ENCODE measurements at places on chromosomes 16 and 17.

DNA sequence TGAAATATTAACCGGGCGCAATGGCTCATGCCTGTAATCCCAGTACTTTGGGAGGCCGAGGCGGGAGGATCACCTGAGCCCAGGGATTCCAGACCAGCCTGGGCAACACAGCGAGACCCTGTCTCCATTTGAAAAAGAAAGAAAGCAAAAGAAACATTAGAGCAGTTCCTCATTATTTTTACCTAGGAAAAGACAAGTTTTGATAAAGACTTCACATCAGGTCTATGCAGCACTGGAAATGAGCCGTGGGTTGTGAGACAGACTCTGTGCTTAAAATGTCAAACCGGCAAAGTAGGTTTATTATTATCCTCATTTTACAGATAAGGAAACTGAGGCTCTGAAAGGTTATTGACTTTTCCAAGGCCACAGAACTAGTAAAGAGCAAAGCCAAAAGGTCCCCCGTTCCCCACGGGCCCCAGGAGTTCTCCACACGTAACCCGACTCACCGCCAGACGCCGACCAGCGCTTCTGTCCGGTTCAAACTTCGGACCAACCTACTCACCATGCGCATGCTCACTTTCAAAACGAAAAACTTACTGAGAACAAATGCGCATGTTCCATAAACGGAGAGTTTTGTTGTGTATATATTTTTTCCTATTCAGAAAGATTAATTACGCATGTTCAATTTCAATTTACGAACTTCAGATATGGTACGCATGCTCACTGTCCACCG lies 356 bp downstream of the TUBD1 start:
- peak; percentile 20 for DNase-seq

GRCh38 chr17:32709562-32709961 lies 167.4 kb downstream of the MYO1D start:
- DNase-seq: no peak

- no peak for DNase-seq
Observed at GRCh38 chr16:69613378-69614154, 47.8 kb downstream of the NFAT5 start.

DNA sequence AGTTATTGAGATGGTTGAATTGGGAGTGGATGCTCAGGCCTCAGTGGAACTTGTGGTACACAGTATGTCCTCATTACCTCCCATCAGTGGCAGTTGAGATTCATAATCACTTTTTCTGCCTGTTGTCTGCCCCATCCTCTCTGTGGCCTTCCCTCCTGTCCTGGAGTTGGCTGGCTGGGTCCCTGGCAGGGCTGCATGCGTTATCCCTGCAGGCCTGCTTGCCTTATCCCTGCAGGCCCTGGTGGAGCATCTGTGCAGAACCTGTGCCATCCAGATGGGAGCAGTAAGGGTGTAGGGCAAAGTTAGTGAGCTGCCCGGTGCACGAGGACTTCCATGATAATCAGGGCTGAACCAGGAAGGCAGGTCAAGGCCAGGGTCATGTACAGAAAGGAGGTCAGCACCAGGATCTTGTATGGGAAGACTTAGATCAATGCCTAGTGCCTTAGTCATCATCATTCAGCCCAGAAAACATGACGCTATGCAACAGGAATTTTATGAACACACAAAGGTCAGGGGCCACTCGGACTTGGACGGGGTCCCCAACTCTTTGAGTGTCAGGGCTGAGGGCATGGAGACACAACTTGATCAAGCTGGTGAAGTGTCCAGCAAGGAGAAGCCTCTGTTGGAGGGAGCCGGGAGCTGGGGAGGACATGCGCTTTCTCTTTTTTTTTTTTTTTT lies 47.2 kb downstream of the ABCC1 start:
- no peak for DNase-seq

GRCh38 chr16:11165894-11166665 lies 89.9 kb downstream of the SOCS1 start:
- DNase-seq: no peak

DNA sequence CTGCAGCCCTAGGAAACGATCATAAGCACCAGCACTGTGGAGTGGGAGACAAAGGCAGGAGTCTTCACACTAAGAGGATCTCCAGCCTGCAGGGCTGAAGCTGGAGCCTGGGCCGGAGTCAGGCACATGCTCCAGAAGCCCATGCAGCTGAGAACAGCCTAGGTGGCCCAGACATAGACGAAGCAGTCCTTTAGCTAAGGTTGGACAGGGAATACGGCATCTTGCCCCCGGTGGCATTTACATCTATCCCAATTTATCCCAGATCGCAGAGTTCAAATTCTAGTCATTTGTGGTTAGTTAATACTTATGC lies 13.9 kb downstream of the TSPOAP1 start:
- DNase-seq: no peak

- DNase-seq: peak; percentile 12
Observed at GRCh38 chr16:3118846-3119245, 6.5 kb downstream of the ZNF205 start.

DNA sequence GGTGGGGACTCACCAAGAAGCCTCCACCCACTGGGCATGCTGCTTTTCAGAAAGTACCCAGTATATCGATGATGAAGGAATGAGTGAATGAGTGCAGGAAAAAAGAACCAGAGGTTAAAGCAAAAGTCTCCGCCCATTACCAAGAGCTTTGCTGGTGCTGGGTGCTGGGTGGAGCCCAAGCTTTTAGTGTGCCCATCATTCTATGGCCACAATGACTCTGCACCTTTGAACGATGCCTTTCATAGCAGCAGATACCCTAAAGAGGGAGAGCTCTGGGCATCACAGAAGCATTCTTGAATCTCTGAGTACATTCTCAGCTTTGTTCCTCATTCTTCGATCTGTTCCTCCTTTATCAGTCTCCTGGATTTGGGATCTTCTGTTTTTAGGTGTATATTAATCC lies 450.7 kb upstream of the CCL2 start:
- DNase-seq: no peak

Measured in femur (tissue), 1 donor.